WERI-Rb-1 (cell line): ENCODE measurements at places on chromosomes 5 and 9.

DNA sequence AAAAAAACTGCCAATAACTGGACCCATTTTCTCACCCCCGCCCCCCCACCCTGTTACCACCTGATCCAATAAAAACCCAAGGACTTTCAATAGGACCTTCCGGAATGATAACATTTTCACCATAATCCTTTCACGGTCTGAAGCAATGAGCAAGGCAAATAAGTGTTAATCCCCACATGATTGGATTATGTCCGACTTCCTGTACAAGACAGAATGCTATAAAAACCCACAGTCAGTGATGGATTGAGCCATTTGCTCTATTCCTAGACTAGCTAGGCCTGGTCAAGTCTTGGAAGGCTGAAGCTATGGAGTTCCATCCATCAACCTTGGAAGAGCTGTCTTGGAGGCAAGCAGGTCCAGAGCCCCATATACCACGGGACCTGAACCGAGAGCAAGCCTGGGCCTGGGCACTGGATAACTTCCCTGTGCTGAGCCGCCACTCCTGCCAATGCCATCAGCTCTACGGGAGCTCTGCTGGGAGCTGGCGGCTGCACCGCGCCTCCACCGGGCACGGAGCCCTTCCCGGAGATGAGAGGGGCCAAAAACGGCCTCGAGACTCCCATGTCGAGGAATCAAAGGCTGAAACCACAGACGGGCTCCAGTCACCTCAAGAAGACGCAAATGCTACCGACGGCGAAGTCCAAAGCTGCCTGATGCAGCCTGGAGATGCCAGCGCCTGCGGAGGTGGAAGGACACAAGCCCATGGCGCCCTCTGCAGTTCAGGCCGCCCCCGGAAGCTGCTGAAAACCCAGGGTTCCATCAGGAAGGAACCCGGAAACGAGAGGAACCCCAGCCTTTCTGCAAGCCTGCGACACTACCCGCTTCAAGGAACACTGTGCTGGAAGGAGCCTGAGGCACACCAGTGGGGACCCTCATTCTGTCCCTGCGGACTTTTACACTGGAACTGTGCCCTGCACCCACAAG lies 69.2 kb downstream of the ANXA2R start:
- no peak for DNase-seq

GRCh38 chr9:110555551-110556331 lies 23.8 kb downstream of the SVEP1 start:
- DNase-seq: no peak

DNA sequence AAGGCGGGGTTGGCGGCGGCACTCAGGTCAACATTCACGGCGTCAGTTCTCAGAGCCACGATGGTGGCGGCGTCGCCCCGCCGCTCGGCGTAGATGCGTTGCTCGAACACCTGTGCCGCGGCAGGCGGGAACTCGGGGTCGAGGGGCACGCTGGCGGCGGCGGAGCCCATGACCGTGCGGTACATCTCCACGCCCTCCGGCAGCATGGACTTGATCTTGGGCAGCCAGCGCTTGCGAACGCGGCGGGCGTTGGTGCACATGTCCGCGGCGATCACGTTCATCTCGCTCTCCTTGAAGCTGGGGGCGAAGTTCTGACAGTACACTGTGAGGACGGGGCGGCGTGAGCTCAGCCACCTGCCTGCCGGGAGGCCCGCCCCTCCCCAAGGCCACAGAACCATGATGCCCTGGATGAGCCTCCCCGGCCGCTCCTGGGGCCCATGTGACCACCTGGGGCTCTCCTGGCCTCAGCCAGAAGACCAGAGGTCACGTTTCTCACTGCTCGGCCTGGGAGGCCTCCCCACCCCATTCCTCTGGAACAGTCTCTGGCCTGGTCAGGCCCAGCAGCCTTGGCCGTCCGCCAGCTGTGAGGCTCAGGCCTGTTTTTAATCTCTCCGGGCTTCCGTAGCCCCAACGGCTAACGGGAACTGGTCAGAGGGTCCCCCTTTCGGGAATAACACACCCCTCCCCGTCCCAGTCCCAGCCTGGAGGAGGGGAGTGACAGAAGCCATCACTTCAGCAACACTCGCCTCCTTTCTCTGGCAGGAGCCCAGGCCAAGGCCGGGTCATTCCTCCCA lies 50.7 kb upstream of the UBAC1 start:
- no peak for DNase-seq

- DNase-seq: no peak
Measured at GRCh38 chr9:79300068-79300467, 271.7 kb upstream of the TLE4 start.

GRCh38 chr5:15566306-15566705 lies 66.3 kb downstream of the FBXL7 start:
- no peak for DNase-seq

GRCh38 chr5:52708463-52708862 lies 79.3 kb upstream of the ITGA1 start:
- DNase-seq: no peak

DNA sequence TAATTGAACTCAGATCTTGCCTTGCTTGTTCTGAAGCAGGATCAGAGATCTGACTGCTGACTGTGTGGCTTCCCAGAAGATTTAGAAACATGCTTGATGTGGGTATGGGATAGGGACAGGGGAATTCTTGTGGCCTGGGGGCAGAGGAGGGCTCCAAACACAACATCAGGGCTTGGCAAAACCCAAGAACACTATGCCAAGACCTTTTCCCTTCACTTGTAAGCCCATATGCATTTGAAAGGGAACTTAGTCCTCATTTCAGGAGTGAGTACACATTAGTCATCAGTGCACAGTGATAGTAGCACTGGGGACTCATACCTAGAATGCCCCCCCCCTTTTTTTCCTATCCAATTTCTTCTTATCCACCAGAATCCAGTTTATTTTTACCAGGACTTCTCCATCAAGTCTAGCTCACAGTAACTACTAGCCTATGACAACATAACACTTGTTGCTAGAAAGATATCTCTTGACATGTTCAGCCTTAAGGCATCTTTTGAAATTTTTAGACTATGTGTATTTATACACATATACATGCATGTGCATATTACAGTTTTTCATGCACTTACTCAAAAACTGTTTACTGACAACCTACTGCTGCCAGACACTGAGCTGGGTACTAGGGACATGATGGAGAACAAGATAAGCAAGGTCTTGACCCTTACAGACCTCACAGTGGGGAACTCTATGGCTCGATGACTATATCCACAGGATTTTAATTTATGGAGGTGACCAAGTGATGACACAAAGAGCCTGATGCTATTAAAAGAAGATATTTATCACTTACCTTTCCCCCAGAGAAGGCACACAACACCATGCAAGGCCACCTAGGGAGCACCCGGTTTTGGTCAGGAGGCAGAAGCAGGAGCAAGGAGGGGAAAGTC lies 158.3 kb upstream of the MAP3K1 start:
- no peak for DNase-seq

DNA sequence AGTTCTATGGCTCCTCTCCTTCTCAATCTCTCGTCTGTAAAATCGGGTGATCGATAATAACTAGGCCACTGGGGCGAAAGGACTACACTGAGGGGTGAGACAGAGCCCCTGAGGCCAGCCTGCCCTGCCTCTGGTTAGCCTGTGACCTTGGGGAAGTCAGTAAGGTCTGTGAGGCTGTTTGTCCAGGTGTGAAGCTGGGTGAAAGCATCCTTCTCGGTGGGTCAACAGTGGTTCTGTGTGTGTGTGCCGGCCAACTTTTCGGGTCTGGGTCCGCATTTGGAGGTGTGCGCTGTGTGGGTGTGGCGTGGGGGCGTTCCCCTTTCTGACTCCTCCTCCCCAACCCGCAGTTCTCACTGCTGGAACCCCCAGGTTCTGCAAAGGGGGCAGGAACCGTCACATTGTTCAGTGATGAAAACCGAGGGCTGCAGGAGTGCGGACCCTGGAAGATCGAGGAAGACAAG lies 5.0 kb upstream of the RNF44 start:
- no peak for DNase-seq

- DNase-seq: no peak
Measured at GRCh38 chr9:4116723-4117460, 183.0 kb downstream of the GLIS3 start.

GRCh38 chr5:58967597-58968281 lies 384.9 kb downstream of the RAB3C start:
- no peak for DNase-seq

DNA sequence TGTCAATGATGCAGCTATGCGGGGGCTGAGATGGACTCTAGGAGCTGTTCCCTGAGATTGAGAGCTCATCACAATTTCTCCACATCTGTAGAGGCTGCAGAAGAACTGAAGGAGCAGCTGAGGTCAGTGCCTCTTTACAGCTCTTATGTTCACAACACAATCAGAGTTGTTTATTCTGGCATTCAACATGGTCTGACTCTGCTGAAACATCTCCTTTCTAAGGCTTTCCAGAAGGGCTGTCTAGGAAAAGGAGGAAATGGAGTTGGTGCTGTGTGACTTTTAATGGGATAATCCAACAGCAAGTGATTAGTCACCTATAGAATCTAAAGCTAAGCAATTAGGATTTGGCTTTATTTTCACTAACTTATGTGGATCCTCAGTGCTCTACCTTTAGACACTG lies 6.0 kb downstream of the POU5F2 start:
- DNase-seq: no peak

- DNase-seq: no peak
Measured at GRCh38 chr9:135756576-135756975, 54.6 kb downstream of the KCNT1 start.

DNA sequence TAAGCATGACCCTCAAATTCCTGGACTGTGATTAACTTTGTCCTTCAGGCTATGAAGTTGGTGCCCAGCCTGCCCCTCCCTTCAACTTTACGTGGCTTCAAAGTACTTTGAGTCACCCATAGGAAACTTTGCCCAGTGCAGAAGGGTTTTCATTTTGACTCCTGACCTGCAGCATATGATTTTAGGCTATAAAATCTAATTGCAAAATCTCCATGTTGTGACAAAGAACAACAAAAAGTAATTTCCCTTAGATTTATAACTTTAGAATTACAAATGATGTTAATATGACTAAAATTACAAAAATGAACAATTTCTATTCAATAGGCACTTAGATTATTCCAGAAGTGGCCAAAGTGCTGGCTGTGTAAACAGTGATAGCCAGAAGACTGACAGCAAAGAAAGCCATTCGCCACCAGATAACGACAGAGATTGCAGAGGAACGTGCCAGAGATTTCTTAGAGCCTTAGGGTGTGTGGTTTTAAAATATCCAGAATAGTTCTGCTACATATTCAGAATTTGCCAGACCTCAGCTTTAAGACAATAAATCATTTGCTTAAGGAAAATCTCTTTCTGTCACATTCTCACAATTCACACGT lies 197.4 kb downstream of the SEMA5A start:
- DNase-seq: no peak

GRCh38 chr5:118775790-118776499 lies 212.4 kb downstream of the DTWD2 start:
- DNase-seq: no peak

DNA sequence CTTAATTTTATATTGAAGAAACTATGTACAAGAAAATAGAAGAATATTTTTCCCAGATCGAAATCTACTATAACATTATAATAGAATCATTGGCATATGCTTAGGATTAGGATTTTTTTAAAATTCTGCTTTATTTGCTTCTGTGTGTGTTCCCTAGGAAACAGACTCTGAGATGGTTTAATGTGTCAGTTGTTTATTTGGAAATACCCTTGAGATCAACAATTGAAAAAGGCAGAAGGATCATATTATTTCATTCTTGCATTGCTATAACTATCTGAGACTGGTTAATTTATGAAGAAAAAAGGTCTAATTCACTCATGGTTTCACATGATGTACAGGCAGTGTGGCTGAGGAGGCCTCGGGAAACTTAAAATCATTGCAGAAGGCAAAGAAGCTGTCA lies 622.6 kb downstream of the PRR16 start:
- DNase-seq: no peak

- no peak for DNase-seq
Measured at GRCh38 chr5:40960037-40960436, 50.7 kb downstream of the C7 start.

GRCh38 chr5:126847456-126847820 lies 70.5 kb downstream of the LMNB1 start:
- DNase-seq: peak; percentile 66

DNA sequence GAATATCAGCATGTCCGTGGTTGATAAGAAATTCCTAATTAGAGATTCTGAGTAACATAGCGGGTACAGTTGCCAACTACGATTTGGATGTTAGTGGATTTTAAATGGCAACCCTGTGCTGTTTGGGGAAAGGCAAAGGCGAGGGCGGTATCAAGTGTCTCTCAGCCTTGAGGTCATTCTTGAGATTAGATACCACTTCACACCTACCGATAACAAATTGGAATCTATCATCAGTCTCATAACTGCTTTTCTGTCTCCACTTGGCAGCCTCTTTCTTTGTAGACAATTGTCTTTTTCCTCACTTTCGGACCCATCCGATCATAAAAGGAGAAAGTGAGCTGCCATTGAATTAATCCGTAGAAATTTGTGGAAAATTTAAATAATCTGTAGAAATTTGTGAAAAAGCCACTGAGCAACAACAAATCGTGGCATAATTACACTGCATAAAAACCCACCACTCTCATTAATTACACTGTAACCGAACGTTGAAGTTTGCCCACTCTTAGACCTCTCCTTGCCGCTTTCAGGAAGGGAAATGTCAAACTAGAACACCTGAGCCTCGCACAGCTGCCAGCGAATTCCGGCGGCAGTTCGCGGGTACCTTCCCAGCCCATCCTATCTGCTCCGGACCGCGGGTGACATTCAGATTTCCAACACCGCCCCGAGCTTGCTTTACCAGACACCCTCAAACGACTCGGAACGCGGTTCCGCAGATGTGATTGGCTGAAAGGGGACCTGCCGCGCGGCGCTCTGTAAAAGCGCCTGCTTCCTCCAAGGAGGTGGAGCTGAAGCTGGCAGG lies 849 bp upstream of the RGMB start:
- DNase-seq: peak; percentile 89

DNA sequence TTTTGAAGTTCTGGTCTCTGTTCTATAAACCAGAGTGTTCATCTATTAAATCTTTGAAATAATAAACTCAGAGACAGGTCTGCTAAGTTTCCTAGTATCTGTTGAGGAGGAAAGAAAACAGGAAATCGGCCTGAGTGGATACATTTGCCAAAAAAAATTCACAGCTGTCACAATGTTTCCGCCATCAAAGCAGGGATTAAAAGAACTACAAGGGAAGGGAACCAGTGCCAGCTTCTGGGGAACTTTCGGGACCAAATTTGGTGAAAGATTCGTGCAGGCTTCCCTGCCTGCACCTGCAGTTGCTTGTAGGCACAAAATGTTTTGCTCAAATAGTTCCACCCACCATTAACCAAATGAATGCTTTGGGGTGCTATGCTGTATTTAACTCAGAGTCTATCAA lies 267.5 kb downstream of the MSX2 start:
- no peak for DNase-seq
